ENCODE measurements at places on chromosomes 11 and 22.
A peak's percentile ranks its signal among the peaks of the same experiment; 100 is the strongest.

DNA sequence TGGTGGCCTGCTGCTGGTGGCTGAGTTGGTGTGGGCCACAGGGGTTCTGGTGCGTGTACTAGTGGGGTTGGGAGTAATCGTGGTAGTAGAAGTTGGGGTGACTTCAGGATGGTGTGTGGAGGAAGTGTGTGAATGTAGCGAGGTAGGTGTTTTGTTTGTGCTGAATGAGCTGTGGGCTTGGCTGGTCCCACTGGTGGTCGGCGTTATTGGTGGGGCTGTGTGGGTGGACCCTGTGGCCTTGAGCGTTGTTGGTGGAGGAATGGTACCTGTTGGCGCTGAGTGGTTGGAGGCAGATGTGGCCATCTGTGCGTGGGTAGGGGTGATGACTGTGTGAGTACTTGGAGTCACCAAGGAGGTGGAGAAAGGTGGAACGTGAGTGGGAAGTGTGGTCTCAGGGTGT, 18.4 kb downstream of the MUC6 start:
- DNase-seq: no peak

GRCh38 chr22:39408173-39408572, 8.6 kb downstream of the TAB1 start:
- DNase-seq: no peak

DNA sequence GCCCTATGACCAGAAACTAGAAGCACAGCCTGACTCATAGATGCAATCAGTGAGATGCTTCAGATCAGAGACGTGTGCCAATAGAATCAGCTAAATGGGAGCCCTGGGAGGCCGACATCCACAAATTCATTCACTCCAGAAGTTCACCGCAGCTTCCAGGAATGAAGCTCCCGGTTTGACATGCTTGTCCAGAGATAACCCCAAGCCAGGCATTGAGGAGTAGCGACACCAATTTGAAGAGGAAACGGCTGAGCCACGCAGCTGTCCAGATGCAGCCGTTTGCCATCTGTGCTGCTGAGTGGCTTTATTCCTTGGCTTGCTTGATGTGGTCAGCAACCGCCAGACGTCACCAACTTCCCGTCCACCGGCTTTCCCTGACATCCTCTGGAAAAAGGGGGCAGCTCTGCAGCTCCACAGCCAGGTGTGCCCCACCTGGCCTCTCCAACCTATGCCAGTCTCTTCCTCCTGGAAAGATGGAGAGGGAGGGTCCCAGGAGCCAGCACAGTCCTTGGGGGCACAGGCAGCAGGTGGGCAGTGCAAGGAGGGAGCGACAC, 123.9 kb upstream of the OPCML start:
- no peak for DNase-seq

DNA sequence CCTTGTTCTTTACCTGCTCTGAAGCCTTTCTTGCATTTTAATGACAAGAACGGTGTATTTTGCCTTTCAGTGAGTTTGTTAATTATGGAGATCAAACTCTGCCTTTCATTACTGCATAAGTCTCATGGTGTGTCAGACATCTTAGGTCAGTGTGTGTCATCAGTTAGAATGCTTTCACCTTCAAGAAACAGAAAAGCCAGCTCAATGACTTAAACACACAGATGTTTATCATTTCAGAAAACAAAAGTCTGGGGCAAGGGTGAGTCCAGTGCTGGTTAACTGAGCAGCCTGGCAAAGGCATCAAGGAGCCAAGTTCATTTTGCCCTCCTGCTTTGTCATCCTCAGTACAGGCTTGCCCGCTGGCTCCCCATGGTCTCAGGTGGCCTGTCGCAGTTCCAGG, 54.5 kb downstream of the PACS1 start:
- DNase-seq: peak; percentile 86

- DNase-seq: peak; percentile 95
These were observed 45.7 kb downstream of the TRIOBP start for GRCh38 chr22:37742376-37743171.

DNA sequence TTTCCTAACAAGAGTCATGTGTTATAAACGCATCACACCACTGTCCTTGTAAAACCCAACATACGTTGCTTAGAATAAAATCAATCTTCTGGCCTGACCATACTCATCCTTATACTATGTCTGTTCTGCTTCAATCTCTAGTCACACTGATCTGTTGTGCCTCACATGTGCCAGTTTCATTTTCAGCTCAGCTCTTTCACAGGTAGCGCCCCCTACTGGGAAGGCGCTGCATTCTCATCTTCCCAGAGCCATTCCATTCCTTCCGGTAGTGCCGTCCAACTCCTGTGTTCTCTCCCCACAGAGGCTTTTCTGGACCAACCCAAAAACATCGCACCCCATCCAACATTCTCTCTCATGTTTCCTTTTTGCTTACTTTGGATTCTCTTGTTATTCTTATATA, 22.2 kb downstream of the CASP5 start:
- peak; percentile 15 for DNase-seq

- DNase-seq: no peak
These were observed 88.5 kb upstream of the CSNK2A3 start for GRCh38 chr11:11441516-11441915.

- no peak for DNase-seq
These were observed 22.4 kb downstream of the CAPN1 start for GRCh38 chr11:65204143-65204542.

DNA sequence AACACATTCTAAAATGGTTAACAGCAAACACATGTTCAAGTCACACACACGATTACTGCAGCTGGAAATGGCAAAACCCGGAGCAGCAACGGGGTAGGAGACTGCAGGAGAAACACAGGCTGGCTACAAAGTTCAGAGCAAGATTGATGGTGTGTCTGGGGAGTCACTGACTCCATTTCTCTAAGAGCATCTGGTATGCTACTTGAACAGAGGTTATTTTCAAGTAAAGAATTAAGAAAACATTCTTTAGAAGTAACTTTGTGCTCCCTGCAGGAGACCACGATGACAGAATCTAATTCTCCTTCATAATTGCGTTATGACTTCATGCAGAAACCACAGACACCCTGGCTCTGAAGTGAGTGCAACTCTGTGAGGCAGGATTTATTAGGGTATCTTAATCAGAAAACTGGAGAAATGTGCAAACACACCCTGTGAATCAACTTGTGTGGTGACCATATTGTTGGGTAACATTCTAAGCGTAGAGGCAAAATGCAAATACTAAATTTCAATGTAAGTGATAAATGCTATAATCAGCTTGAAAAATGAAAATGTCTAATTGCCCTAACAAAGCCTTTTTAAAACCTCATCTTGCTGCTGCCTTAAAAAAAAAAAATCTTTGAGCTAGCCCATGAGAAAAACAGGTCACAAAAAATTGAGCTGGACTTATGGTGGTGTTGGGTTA, 303.0 kb downstream of the CADM1 start:
- DNase-seq: peak; percentile 7

GRCh38 chr11:114857281-114857680, 179.0 kb downstream of the NXPE2 start:
- no peak for DNase-seq

DNA sequence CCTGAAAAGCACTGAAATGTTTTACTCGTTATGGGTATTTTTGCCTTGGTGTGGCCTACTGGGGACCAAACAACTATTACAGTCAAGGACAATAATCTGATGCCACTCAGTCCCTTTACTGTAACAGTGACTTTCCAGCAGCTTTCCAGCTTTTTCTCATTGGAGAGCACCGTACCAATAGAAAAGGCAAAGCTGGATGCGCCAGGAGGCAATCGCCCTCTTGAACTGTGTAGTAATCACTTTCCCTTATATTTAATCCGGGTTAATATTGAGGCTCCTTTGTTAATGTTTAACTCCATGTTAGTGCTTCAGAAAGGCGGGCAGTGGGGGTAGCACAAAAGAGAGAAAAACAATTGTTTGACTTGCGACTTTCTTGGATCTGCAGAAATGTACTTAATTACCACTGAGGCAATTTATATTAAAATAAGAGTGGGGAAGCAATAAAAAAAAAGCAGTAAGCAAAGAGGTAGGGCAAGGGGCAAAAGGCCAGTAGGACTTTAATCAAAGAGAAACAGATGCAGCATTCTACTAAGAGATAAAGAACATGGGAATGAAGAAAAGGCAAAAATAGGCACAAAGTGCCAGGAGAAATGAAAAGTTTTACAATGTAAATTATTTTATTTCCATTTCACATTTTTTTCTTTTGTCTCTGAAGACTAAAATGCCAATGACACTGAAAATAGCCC, 81.6 kb downstream of the LRRC4C start:
- no peak for DNase-seq

DNA sequence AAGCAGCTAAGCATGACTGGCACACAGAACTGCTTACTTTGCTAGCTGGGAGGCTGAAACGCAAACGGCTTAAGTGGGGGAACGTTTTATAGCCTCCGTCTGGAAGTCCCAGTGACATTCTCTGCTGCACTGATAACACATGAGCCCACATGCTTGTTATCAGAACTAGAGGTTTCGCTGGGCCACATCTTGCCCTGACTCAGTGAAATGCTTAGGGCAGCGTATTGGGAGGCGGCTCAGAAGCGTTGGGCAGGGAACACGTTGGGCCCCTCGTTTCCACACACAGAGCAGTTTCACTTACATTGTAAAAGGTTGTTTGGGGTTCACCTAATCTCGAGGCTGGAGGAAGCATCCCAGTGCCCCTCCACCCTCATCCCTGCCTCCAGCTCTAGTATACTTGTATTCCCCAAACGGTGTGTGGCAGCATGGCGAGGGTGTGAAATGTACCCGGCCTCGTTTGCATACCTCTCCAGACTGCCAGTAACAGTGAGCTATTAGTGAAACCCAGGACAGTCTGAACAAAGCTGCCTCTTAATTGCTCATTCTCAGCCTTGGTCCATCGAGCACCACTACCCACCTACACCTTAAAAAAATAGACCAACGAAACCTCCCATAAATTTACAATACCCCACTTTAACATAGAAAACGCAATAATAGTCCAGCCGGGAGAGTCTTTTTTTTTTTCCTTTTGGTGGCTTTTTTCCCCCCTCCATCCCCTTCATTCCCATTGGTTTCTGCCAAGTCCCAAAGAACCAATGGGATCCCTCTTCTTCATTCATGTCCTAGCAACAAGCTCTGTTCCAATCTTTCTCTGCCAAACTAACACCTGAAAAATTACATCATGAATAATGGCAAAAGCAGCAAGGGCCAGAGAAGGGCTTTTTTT, 218.8 kb upstream of the SORL1-AS1 start:
- DNase-seq: no peak

DNA sequence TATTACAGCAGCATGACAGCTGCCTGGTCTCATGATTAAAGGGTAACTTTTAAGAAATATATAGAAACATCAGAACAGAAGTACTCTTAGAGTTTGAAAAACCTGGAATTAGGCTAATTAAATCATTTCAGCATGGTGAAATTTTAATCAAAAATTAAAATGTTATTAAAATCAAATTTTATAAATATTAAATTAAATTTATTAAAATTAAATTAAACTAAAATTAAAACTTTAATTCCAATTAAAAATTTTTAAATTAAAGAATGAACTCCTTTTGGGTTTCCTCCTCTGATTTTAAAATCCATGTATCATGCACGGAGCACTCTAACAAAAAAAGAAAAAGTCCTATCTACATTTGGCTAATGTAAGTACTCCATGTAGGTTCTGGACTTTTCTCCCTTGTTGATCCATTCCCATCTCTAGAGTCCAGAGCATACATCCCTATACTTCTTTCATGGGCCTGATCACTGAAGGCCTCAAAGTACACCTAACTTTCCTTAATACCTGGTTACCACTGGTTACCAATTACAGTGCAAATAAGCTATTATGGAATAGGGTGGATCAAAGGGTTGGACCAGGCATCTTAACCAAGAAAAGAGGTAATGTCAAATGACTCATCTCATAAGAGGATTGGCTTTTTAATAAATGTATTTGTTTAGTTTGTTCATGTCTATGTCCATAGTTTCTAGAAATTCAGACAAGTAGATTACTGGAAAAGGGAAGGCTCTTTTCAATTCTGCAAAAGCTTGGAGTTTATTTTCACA, 48.4 kb upstream of the MUC15 start:
- no peak for DNase-seq

- no peak for DNase-seq
These were observed 8.9 kb downstream of the APOBEC3A start for GRCh38 chr22:38966380-38966702.

DNA sequence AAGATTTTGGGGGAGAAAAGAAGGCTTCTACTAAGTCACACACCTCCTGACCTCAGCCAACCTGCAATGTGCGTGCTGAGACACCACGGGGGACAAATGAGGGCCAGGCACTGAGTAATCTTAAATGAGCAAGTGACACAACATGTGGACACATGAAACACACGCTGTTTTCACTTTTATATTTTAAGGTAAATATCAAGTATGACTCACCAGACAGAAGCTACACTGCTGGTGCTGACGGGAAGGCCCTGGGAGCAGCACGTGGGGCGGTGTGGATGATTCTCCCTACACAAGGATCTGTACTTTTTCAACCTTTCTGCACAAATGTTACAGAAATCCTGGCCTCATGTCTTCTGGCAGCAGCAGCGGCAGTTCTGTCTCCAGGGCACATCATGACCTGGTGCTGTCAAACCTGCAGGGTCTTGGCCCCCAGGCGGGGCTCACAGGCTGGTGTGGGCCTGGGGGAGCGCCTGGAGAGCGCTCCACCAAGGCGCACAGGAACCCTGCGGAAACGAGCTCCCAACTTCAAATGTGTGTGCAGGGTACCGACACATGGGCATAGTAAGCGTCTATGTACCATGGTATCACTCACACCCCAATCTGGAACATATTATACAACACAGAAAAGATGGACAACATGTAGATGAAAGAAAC, 61.7 kb downstream of the DGCR2 start:
- DNase-seq: peak; percentile 68

GRCh38 chr22:39575552-39575825, 4.9 kb downstream of the CACNA1I start:
- no peak for DNase-seq

DNA sequence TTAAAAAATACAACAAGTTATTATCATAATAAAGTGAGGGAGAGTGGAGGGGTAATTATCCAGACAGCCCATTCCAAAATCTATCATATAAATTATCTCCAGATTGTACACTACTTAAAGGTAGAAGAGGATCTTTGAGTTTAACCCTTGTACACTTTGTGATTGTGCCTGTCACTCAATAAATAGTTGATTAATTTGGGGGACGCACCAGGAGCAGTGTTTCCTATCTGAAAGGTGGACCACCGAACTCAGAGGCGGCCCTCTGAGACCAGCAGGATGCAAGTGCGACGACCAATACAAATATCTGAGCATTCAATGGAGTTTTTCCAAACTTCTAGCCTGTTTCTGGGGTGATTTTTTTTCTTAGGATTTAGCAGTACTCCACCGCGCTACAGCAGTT, 1.1 kb upstream of the CECR2 start:
- DNase-seq: no peak

DNA sequence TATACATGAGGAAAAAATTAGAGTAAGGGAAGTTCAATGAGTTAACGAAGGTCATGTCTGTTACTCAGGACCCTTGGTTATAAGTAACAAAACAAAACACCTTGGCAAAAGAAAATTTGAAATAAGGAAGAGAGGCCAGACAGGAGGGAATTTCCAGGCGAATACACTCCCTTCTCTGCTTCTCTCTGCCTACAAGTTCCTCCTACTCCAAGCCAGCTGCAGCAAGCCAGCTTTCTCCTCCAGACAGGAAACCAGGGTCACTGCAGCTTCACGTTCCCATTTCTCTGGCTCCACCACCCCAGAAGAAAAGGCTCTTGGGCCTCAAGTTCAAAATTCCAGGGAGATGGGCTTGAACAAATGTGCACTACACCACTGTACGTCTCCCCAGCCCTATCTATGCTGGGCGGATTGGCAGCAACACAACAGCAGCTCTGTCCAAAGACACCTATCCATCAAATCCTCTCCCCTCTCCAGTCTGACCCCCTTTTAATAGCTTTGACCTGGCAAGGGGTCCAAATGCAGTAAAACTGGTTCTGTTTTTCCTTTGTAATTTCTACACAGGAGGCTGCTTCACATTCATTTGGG, 27.7 kb downstream of the SMCO4 start:
- DNase-seq: no peak

All from ELR (cell line).